ENCODE measurements at places on chromosomes 6 and 20.

DNA sequence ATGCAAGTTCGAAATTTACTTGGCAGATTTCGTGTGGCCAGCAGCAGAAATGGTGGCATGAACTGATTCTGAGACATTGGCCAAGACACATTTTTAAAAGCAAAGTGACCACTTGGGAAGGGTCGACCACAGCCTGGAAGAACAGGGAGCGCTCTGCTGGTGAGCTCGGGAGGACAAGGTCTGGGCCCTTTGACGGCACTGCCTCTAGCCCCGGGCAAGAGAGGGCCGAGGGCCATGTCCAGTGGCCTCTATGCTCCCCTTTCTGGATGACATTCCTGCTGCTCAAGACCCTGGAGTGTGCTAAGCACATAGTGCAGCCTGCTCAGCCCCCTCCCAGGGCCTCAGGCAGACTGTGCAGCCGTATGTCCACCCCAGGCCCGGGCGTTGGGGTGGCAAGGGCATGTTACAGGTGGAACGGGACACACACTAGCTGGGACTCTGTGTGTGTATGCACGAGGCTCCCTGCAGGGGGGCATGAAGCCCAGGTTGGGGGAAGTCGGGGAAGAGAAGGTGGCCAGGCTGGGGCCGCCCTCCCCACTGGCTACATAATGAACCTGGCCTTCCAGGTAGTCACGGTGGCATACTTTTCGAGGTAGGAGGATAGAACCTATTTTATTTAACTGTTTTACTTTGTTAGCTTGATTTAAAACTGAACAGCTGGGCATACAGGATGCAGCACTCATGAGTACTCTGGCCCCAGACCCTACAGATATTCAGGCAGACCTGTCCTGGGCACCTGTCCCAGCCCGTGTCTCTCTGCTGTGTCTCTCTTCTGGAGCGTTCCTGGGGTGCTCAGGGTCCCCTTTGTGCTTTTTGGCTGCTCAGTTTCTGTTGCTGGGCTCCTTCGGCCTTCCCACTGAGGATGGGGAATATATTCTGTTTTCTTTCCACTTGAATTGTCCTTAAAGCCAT is 6.4 kb downstream of the SYNJ2 start:
- DNase-seq: no peak

DNA sequence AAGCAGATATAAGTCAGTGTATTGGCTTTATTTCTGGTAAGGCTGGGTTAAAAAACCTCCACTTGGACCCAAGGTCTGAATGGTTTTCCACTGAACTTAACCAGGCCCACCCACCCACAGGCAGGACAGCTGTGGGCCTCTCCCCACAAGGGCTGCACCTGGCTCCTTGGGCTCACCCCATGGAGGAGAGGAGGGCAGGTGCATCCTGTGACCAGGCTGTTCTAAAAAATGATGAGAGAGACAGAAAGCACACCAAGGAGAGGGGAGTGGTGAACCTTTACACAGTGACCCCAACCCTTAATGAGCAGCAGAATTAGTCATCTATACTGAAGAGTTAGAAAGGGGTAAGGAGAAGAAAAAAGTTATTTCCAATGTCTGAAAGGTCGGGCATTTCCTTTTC is 34.5 kb upstream of the DUSP22 start:
- DNase-seq: no peak

DNA sequence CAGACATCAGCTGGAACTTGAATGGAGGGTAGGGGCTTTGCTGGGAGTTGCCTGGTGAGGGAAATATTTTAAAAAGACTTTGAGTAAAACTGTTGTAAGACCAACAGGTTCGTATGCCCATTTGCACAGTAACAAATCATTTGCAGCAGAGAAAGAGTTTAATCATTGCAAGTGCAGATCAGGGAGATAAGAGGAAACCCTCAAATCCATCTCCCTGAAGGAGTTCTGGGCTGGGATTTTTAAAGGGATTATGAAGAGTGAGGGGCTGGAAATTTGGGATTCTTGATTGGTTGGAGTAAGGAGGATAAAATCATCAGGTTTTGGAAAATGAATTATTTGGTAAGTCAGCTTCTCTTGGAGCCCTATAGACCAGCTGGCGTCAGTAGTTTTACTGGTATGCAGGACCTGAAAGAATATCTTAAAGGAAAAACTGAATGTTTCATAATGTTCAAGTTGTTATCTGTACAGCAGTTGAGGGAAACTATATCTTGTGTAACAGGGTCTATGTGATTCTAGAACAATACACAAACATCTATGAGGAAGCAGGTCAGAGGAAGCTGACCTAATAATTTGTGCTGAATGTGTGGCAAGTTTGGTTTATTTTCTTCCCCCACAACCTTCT is 295.5 kb downstream of the PLCB1 start:
- DNase-seq: no peak

DNA sequence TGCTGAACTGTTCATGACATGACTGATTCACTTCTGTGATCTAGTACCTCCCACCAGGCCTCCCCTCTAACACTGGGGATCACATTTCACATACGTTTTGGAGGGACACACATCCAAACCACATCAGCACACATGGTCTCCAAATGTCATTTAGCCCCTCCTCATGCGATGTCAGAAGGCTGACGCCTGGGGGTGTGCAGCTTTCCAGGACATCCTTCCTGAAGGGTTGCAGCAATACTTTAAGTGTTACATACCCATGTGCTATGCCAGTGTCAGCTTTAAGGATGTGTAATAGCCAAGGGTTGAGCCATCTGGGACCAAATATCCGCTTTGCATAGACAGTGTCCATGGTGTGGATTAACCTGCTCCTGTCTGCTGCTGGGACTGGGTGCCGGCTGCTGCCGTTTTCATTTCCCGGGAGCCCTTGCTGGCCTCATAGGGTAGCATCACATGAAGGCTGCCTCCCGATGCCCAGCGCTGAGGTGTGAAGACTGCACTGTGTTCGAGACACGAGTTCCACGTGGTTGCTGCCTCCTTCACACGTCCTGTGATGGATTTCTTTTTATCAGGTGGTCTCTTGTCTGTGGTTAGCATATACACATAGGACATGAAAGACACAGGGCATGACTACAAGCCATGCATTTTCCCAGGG is 219.0 kb downstream of the THBS2 start:
- no peak for DNase-seq
